ENCODE measurements at places on chromosomes 3 and 15. TPM values are rescaled to one million over a fixed set of nuclear protein-coding genes. Genes with fewer than 3 reads are reported as not detected.

DNA sequence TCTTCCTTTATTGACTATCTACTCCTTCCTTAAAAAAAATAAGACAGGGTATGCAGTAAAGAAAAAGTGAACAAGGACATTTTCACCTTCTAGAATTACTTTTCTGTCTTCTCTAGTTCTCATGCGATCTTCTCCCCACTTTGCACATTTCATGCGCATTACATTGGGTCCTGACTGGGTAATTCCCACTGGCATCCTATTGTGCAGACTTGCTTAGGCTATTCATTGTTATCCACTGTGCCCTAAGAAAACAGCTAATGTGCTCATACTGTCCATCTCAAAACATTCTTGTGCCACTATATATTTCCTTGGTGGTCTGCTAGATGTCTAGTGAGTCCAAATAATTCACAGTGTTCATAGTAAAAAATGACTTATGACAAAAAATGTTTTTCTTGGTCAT is 447.4 kb upstream of the ROBO1 start:
- DNase-seq = no peak

GRCh38 chr15:57634290-57634689 is 42.6 kb downstream of the MYZAP start:
- no peak for DNase-seq

GRIP2 gene
- total RNA-seq = 0.88 TPM

GRCh38 chr15:40823572-40824343 is 4.8 kb downstream of the PPP1R14D start:
- DNase-seq = no peak

PLSCR2 gene
- total RNA-seq = 0.73 TPM

DNA sequence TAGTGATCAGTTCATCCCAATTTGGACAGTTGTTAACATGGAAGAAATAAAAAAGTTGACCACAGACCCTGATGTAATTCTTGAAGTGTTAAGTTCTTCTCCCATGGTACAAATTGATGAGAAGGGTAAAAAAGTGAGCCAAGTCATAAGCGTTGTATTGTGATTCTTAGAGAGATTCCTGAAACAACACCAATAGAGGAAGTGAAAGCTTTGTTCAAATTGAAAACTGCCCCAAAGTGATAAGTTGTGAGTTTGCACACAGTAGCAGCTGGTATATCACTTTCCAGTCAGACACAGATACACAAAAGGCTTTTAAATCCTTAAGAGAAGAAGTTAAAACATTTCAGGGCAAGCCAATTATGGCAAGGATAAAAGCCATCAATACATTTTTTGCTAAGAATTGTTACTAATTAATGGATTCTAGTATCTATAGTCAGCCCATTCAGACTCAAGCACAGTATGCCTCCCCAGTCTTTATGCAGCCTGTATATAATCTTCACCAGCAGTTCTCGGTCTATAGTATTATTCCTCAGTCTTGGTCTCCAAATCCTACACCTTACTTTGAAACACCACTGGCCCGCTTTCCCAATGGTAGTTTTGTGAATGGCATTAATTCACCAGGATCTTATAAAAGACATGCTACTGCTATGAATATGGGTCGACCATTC is 38.2 kb downstream of the CDIN1 start:
- no peak for DNase-seq

ATP8B4 gene
- 7.9 TPM for total RNA-seq

GRCh38 chr15:47326410-47327333 is 390.6 kb upstream of the SEMA6D start:
- DNase-seq = no peak

SLC27A2 gene
- total RNA-seq = 3.5 TPM

MITF gene
- 23.3 TPM for total RNA-seq

SOX2 gene
- under 0.01 TPM for total RNA-seq

- no peak for DNase-seq
Observed at GRCh38 chr3:38843898-38844297, 27.9 kb upstream of the SCN10A start.

- DNase-seq = peak; percentile 52
Observed at GRCh38 chr3:42654331-42655201, 1.1 kb downstream of the ZBTB47 start.

Data from breast epithelium (tissue), 4 donors.